DND-41 (cell line): ENCODE measurements at places on chromosomes 12 and 14.

DNA sequence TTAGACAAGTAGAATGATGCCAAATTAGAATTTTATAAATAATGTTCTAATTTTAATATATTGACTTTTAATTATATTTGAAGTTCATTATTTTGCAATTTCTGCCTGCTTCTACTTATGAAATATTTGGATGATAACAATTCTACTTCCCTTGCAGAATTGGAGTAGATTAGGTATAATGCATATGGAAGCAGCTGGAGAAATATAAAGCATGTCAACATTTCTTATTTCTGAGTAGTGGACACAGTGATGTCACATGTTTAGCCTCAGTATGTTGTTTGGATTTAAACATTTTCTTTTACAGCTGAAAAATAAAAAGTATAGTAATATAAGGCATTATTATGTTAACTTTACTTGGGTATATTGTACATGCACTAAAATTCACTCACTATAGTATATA is 344.2 kb upstream of the E2F7 start:
- H3K4me1 ChIP-seq: no peaks in the 10 kb centered on the region

DNA sequence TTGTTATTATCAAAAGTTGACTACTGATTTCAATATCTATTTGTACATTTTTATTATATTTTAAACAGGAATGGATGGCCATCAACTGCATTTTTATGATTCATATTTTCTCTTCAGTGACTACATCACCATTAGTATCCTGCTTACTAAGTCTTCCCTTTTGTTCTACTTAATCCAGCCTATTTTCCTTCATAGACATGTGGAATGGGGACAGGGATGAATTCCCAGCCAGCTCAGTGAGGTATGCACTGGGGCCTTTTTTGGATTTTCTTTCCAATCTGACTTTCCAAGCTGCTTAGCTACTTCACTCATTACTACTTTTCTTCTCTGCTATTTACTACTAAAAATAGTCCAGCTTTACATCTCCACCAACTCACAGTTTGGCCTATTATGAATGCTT is 38.4 kb downstream of the AKAP6 start:
- no peaks in the 10 kb centered on the region for H3K36me3 ChIP-seq
- H3K4me1 ChIP-seq: no peaks in the 10 kb centered on the region
- DNase-seq: no peak
- H3K4me3 ChIP-seq: no peak overlapping the region
- no peaks in the 10 kb centered on the region for H3K27me3 ChIP-seq
- H3K27ac ChIP-seq: no peak overlapping the region

DNA sequence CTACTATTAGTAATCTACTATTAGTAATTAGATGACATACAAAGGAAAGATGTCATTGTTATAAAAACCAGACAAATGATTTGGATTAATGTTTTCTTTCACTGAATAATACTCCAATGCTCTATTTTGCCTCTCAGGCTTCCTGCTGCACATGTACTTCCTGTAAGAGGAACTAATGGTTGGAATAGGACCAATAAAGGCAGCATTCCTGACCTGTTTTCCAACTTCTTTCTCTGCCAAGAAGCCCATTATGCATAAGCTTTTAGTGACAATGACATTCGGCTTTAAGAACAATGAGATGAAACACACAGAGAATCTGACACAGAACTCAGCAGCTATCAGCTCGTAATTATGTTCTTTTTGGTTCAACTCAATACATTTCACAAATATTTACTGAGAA is 5.2 kb upstream of the C12orf56 start:
- no peak for DNase-seq
- H3K4me1 ChIP-seq: no peaks in the 10 kb centered on the region
- H3K27me3 ChIP-seq: no peaks in the 10 kb centered on the region
- H3K36me3 ChIP-seq: no peaks in the 10 kb centered on the region
- H3K27ac ChIP-seq: no peak overlapping the region

- H3K27me3 ChIP-seq: no peaks in the 10 kb centered on the region
- H3K27ac ChIP-seq: no peak overlapping the region; the same call in 1 of the 2 replicates
- peaks cover 39% of the 10 kb centered on the region for H3K4me1 ChIP-seq
- DNase-seq: no peak
- H3K36me3 ChIP-seq: peaks cover 26% of the 10 kb centered on the region
- peak overlapping the region; percentile 67 for H3K4me3 ChIP-seq
Measured at GRCh38 chr12:49263400-49263763, 1.5 kb upstream of the TUBA1C start.

- peaks cover 16% of the 10 kb centered on the region for H3K27me3 ChIP-seq
- H3K27ac ChIP-seq: no peak overlapping the region
- peaks cover 5% of the 10 kb centered on the region for H3K4me1 ChIP-seq
Measured at GRCh38 chr14:61268812-61269211, 12.3 kb downstream of the TMEM30B start.
